Activated naive CD8-positive, alpha-beta T cell treated with anti-CD3 and anti-CD28 coated beads for 36 hours (primary cell): ENCODE measurements at places on chromosomes 1 and 21.
A peak's percentile ranks its signal among the peaks of the same experiment; 100 is the strongest.

- H3K4me3 ChIP-seq = no peak overlapping the region
- no peaks in the 10 kb centered on the region for H3K27me3 ChIP-seq
- H3K27ac ChIP-seq = peak overlapping the region; percentile 69
- no peaks in the 10 kb centered on the region for H3K36me3 ChIP-seq
- peaks cover 5% of the 10 kb centered on the region for H3K4me1 ChIP-seq
- peak; percentile 30 for DNase-seq
Measured at GRCh38 chr1:11749203-11749689, 12.7 kb upstream of the C1orf167 start.

DNA sequence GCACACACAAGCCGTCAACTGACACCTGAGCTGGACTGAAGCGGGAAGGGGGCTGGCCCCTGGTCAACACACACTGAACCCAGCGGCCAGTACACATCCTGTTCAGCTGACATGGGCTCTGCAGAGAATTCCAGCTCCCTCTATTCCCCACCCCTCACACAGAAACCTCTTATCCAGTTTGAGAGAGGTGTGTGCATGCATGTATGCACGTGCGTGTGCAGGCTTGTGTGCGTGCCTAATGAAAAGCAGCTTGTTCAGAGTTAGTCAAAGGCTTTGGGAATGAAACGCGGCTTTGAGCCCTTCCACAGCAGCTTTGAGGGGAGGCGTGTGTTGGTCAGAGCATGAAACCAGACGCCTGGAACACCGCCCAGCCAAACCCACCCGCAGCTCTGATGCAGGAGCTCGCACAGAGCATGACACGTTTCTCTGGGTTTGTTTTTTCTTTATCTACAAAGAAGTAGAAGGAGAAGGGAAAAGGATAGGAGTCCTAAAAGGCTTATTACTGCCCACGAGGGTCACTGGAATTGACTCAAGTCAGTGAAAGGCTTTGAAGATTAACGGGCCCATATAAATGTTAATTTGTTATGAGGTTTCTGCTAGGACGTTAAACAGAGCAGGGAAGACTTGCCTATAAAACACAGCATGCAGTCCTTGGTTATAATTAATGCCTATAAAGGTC is 184.2 kb downstream of the ETS2 start:
- no peak overlapping the region for H3K4me3 ChIP-seq
- DNase-seq = no peak
- H3K27me3 ChIP-seq = peaks cover 53% of the 10 kb centered on the region
- peaks cover 2% of the 10 kb centered on the region for H3K36me3 ChIP-seq
- peaks cover 15% of the 10 kb centered on the region for H3K4me1 ChIP-seq

GRCh38 chr1:186218654-186219352 is 156.2 kb downstream of the TPR start:
- H3K4me3 ChIP-seq = no peak overlapping the region
- no peaks in the 10 kb centered on the region for H3K4me1 ChIP-seq
- no peaks in the 10 kb centered on the region for H3K36me3 ChIP-seq

DNA sequence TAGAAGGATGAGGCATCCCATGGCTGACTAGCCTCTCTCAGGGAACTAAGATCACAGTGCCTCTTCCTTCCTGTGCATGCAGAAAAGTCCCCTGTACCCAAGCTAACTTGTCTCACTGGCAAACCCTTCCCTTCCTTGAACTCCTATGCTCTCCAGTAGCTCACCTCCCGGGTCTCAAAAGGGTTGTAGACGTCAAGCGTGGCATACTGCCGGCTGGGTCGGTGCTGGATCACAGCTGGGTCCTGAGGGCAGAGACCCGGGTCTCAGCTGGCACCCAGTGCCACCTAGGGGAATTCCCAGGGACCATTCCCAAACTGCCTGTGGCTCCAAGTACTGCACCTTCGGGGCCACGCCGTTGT is 688 bp downstream of the SCAMP3 start:
- peaks cover 23% of the 10 kb centered on the region for H3K4me1 ChIP-seq
- no peaks in the 10 kb centered on the region for H3K27me3 ChIP-seq
- peak; percentile 28 for DNase-seq
- peak overlapping the region; percentile 90 for H3K27ac ChIP-seq
- peak overlapping the region; percentile 90 for H3K4me3 ChIP-seq
- peaks cover 46% of the 10 kb centered on the region for H3K36me3 ChIP-seq

DNA sequence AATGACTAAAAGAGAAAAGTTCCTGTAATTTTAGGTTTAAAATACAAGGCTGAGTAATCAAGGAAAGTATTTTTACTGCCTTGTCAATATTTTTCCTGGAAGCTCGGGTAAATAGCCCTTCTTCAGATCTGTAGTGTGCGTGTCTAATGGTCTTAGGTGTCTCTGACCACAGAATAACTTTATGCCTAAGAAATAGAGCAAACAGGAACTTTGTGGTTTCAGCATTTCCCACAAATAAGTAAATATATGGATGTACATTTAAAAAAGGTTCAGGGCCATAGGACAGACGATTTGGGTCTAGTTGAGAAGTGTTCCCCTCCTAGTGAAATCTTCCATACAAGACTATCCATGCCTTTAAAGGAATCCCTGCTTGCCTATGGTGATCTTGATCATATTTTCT is 107.0 kb downstream of the ZC3H11B start:
- H3K4me1 ChIP-seq = no peaks in the 10 kb centered on the region
- H3K4me3 ChIP-seq = no peak overlapping the region
- no peaks in the 10 kb centered on the region for H3K27me3 ChIP-seq
- H3K27ac ChIP-seq = no peak overlapping the region
- no peaks in the 10 kb centered on the region for H3K36me3 ChIP-seq

- no peaks in the 10 kb centered on the region for H3K27me3 ChIP-seq
- H3K36me3 ChIP-seq = no peaks in the 10 kb centered on the region
- no peaks in the 10 kb centered on the region for H3K4me1 ChIP-seq
- no peak overlapping the region for H3K4me3 ChIP-seq
- no peak for DNase-seq
- no peak overlapping the region for H3K27ac ChIP-seq
Measured at GRCh38 chr1:104403883-104404282, 654.2 kb downstream of the AMY1C start.

- no peak overlapping the region for H3K4me3 ChIP-seq
- peaks cover 15% of the 10 kb centered on the region for H3K36me3 ChIP-seq
- no peaks in the 10 kb centered on the region for H3K27me3 ChIP-seq
- H3K4me1 ChIP-seq = peaks cover 19% of the 10 kb centered on the region
Measured at GRCh38 chr1:46705408-46705807, 13.5 kb downstream of the EFCAB14 start.

DNA sequence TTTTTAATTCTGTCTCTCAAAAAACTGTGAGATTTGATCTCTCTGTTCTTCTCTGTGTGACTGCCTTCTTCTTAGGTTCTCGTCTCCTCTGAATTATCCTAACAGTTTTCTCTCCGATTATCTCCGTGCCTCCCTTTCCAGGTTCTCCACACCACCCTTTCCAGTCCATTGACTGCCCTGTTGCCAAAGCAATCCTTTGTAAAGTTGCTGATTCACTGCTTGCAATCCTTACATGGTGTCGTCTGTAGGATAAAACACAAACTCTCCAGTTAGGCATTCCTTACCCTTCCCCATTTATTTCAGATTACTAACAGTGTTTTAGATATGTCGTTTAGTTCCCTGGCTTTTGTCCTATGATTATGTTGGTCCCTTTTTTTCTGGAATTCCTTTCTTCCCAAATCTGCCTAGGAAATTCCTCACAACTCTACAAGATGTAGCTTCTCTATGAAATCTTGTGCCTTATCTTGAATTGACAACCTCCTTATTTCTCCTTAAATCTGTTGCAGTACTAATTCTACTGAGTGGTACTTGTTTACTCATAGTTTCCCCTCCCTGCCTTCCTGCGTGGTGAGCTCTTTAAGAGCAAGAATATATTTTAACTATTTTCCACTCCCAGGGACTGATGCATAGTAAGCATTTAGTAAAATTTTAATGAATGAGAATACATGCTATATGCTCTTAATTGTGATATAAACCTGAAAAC is 22.3 kb downstream of the RCOR3 start:
- H3K27me3 ChIP-seq = no peaks in the 10 kb centered on the region
- H3K36me3 ChIP-seq = peaks cover 13% of the 10 kb centered on the region
- no peak overlapping the region for H3K27ac ChIP-seq
- no peak overlapping the region for H3K4me3 ChIP-seq
